ENCODE measurements at places on chromosomes 13 and 19. TPM values are rescaled to one million over a fixed set of nuclear protein-coding genes. Genes with fewer than 3 reads are reported as not detected.

- H3K36me3 ChIP-seq: no peaks in the 10 kb centered on the region
- H3K27me3 ChIP-seq: no peaks in the 10 kb centered on the region
- H3K27ac ChIP-seq: peak overlapping the region; percentile 48
- H3K4me3 ChIP-seq: no peak overlapping the region
Observed at GRCh38 chr13:30744056-30744680, 8.8 kb downstream of the ALOX5AP start.

- no peak overlapping the region for H3K27ac ChIP-seq
- DNase-seq: no peak
- no peaks in the 10 kb centered on the region for H3K36me3 ChIP-seq
Observed at GRCh38 chr13:99124794-99125316, 75.8 kb upstream of the UBAC2 start.

DNA sequence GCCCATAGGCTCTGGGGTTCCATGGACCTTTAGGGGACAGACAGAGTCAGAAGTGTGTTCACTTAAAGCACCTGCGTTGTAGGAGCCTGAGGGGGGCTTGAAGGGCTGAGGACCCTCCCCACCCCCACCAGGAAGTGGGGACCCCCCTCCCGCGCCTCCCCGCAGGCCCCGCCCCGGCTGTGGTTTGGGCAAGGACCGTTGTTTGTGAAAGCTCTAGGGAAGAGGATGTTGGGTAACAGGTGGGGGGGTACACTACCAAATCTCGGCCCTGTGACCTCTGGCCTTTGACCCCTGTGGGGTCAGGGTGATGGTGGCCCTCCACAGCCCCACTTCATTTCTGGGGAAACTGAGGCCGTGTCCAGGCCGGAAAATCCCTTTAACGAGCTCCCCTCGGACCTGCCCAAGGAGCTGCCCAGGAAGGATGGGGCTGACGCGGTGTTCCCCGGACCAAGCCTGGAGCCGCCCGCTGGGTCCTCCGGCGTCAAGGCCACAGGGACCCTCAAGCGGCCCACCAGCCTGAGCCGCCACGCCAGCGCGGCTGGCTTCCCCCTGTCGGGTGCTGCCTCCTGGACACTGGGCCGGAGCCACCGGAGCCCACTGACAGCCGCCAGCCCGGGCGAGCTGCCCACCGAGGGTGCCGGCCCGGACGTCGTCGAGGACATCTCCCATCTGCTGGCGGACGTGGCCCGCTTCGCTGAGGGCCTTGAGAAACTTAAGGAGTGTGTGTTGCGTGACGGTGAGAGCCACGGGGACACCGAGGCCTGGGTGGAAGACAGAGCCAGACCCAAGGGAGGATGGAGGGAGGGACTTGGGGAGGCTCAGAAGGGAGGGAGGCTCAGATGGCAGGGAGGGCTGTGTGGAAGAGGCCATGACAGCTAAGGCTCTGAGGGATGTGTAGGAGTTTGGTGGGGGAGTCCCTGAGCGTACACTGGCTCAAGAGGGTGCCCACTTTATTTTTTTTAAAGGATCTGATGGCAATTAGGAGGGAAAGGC is 1.3 kb downstream of the ARHGAP45 start:
- H3K4me3 ChIP-seq: peak overlapping the region; percentile 29
- DNase-seq: no peak
- peaks cover 4% of the 10 kb centered on the region for H3K4me1 ChIP-seq
- H3K27ac ChIP-seq: no peak overlapping the region
- H3K36me3 ChIP-seq: no peaks in the 10 kb centered on the region
- peaks cover 4% of the 10 kb centered on the region for H3K27me3 ChIP-seq

GRCh38 chr13:27138457-27139093 is 33.0 kb downstream of the USP12 start:
- H3K4me1 ChIP-seq: peaks cover 5% of the 10 kb centered on the region
- H3K36me3 ChIP-seq: no peaks in the 10 kb centered on the region
- H3K27me3 ChIP-seq: no peaks in the 10 kb centered on the region
- H3K4me3 ChIP-seq: no peak overlapping the region
- no peak for DNase-seq
- no peak overlapping the region for H3K27ac ChIP-seq

DNA sequence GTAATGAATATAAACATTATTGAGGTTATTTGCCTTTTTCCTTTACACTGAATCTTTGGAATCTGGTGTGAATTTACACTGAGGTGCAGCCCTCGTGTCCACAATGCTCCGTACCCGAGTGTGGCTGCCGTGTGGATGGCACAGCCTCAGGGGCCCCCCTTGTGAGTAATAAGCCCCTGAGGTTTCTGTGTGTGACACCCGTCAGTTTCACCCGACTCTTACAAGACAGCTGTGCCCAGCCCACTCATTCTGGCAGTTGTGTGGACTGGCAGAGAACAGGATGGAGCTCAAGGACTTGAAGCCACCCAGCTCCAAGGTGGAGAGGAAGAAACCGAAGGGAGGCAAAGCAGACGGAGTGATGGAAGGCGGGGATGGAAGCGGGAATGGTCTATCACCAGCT is 7.8 kb downstream of the PROZ start:
- H3K27ac ChIP-seq: no peak overlapping the region
- no peak overlapping the region for H3K4me3 ChIP-seq
- H3K4me1 ChIP-seq: no peaks in the 10 kb centered on the region
- DNase-seq: no peak

DNA sequence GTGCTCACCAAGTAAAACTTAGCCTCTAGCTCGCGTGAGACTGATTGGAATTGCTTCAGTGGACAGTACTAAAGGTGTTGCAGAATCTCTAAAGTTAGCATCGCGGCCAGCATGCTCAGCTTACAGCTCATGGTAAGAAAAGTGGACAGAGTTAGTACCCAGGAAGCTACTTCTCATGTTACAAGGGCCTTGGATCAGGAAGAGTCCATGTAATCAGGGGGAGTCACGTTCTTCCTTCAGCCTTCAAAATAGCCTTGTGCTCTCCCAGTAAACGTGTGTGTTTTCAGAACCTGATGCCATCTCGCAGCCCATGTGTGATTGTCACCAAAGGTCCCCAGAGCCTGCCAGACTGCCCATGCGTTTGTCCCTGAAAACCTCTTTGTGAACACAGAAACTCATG is 195.8 kb upstream of the RNF113B start:
- H3K27me3 ChIP-seq: no peaks in the 10 kb centered on the region
- no peak overlapping the region for H3K4me3 ChIP-seq
- no peak overlapping the region for H3K27ac ChIP-seq
- H3K36me3 ChIP-seq: no peaks in the 10 kb centered on the region

GRCh38 chr19:50333737-50334617 is 4.8 kb upstream of the KCNC3 start:
- DNase-seq: peak; percentile 80
- H3K27ac ChIP-seq: peak overlapping the region; percentile 9
- peak overlapping the region; percentile 55 for H3K4me3 ChIP-seq
- H3K27me3 ChIP-seq: no peaks in the 10 kb centered on the region
- H3K36me3 ChIP-seq: no peaks in the 10 kb centered on the region

The IGFL4 gene
- 0.79 TPM for total RNA-seq

The FAM124A gene
- total RNA-seq: 3.0 TPM

The APOC4 gene
- total RNA-seq: not detected

The GGN gene
- 80.2 TPM for total RNA-seq

- H3K4me1 ChIP-seq: peaks cover 18% of the 10 kb centered on the region
- no peak for DNase-seq
- H3K27ac ChIP-seq: peak overlapping the region; percentile 65
- H3K27me3 ChIP-seq: no peaks in the 10 kb centered on the region
Observed at GRCh38 chr13:113545931-113546516, 38.5 kb upstream of the TFDP1 start.

GRCh38 chr19:2491130-2491801 is 15.3 kb downstream of the GADD45B start:
- H3K27me3 ChIP-seq: no peaks in the 10 kb centered on the region
- H3K36me3 ChIP-seq: no peaks in the 10 kb centered on the region
- H3K4me3 ChIP-seq: no peak overlapping the region

DNA sequence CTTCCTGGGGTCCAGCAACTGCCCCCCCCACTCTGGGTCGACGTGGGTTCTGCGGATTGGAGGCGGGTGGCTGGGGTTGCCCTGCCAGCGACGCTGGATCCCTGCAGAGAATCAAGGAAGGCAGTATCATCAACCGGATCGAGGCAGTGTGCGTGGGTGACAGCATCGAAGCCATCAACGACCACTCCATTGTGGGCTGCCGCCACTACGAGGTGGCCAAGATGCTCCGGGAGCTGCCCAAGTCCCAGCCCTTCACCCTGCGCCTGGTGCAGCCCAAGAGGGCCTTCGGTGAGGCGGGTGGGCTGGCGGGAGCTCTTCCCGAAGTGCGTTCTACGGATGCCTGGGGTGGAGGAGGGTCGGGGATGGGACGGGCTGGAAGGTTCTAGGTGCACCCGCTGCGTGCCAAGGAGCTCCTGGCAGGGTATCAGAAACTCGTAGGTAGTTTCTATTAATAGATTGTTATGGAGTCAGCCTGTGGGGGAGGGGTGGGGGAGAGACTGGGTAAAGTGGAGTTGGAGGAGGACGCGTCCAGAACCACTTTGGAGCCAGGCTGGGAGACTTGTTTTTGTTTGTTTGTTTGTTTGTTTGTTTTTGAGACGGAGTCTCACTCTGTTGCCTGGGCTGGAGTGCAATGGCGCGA is 1.5 kb downstream of the GIPC3 start:
- no peak overlapping the region for H3K27ac ChIP-seq
- H3K27me3 ChIP-seq: no peaks in the 10 kb centered on the region
- H3K4me3 ChIP-seq: no peak overlapping the region
- no peak for DNase-seq
- no peaks in the 10 kb centered on the region for H3K36me3 ChIP-seq

DNA sequence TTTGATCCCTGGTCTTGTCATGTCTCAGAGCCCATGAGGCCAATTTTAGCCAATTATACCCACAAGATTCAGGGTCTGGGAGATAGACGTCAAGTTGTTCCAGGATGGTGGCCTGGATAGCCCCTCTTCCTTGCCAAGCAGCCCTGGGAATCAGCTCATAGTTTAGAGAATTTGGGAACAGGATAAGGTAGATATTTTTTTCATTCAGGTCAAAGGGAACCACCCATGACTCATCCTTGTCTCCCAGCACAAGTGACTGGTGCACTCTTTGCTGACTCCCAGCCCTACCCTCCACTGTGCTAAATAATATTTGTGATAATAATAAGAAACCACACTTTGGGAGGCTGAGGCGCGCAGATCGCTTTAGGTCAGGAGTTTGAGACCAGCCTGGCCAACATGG is 17.1 kb upstream of the S1PR4 start:
- H3K36me3 ChIP-seq: no peaks in the 10 kb centered on the region
- DNase-seq: no peak
- peaks cover 4% of the 10 kb centered on the region for H3K4me1 ChIP-seq

GRCh38 chr13:109883181-109884180 is 97.1 kb upstream of the IRS2 start:
- no peaks in the 10 kb centered on the region for H3K4me1 ChIP-seq
- no peaks in the 10 kb centered on the region for H3K36me3 ChIP-seq
- DNase-seq: no peak
- no peak overlapping the region for H3K4me3 ChIP-seq

DNA sequence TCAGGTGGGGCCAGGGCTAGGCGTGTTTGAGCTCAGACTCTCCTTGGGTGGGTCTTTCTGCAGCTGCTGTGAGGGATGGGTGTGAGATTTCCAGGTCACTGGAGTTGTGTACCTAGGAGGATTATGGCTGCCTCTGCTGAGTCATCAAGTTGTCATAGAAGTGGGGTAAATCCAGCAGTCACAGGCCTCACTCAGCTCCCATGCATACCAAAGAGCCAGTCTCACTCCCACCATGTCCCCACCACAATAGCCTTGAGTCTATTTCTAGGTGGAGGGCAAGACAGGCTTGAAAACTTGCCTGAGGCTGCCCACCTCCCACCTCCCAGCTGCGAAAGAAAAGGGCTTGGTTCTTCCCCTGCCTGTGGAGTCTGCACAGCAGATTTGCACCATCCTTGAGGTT is 194.0 kb upstream of the PCDH17 start:
- H3K27me3 ChIP-seq: no peaks in the 10 kb centered on the region
- H3K4me1 ChIP-seq: peaks cover 16% of the 10 kb centered on the region
- peak overlapping the region; percentile 58 for H3K27ac ChIP-seq
- no peaks in the 10 kb centered on the region for H3K36me3 ChIP-seq
- peak; percentile 22 for DNase-seq

DNA sequence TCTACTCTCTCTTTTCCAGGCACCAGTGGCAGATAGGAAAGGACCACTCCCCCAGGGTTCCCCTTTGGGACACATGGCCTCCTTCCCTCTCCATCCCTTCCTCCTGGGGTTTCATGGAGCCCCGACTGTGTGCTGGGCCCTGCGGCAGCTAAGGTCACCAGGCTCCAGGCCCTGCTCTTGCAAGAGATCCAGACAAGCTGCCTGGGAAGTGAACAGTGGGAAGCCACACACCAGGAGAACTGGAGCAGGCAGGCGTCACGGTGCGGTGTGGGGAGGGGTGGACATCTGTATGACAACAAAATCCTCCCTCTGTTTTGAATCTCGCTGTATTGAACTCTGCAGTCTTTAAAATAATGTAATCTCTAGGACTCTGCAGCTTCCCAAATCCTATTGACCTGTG is 330.1 kb downstream of the UQCRFS1 start:
- no peak overlapping the region for H3K27ac ChIP-seq
- H3K36me3 ChIP-seq: no peaks in the 10 kb centered on the region
- H3K4me1 ChIP-seq: peaks cover 3% of the 10 kb centered on the region
- no peak overlapping the region for H3K4me3 ChIP-seq

The TEX29 gene
- total RNA-seq: 10.4 TPM

The SH2D3A gene
- total RNA-seq: 7.4 TPM

The LGALS14 gene
- not detected for total RNA-seq

The KIR3DL1 gene
- not detected for total RNA-seq

- H3K27me3 ChIP-seq: no peaks in the 10 kb centered on the region
- H3K4me1 ChIP-seq: peaks cover 21% of the 10 kb centered on the region
- H3K4me3 ChIP-seq: peak overlapping the region; percentile 61
Observed at GRCh38 chr19:38263689-38264485, 486 bp upstream of the SPINT2 start.

DNA sequence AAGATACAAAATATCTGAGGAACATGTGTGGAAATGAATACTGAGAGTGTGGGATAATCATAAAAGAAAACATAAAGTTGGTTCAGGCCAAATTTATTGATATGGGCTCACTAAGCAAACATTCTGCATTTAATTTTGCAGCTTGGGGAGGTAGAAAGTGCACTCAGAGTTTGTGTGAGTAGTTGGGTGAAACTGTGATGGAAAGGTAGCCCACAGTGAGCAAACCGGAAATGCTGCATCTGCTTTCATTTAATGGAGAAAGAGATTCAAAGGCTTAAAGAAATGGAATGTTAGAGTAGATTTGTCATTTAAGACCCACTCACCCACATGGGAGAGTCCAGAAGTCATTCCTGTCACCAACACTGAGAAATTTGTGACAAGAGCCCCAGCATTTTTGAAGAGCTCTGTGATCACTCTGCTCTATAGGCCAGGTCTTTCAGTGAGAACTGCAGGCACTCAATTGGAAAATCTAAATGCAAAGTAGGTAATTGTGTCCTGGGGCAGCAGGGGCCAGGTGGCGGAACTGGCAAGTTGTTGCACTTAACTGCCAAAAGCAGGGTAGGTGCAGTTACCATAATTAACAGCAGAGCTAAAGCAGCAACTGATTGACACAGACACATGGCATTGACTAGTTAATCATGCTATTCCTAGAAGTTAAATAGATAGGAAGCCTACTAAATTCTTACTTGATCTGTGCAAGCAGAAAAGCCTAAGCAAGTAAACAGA is 1228.3 kb upstream of the PCDH20 start:
- DNase-seq: no peak
- H3K4me1 ChIP-seq: no peaks in the 10 kb centered on the region
- H3K27me3 ChIP-seq: no peaks in the 10 kb centered on the region

The ZNF776 gene
- total RNA-seq: 31.0 TPM

The OR10H1 gene
- total RNA-seq: 0.39 TPM

The KIR2DL3 gene
- total RNA-seq: not detected

Measured in testis (tissue), 5 donors.